ENCODE measurements at places on chromosomes 16 and 17.

GRCh38 chr16:31223044-31223443, 6.1 kb upstream of the PYDC1 start:
- DNase-seq, result no peak

DNA sequence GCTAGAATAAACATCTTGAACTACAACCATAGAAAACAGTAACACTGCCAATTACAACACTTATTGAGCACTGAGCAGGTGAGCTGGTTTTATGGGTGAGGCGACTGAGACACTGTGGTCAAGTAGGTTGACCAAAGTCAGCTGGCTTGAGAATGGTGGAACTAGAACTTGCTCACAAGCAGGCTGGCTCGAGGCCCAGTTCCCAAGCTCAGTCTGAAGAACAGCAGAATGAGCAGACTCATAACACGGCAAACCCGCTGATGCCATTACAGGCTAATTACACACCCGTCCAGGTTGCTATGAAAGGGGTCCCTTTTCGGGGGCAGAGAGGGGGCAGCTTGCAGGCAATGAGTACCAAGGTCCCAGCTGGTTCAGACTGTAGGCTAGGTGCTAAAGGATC, 6.5 kb downstream of the ZZEF1 start:
- no peak for DNase-seq

GRCh38 chr16:17832738-17833137, 362.0 kb upstream of the XYLT1 start:
- no peak for DNase-seq

- peak; percentile 2 for DNase-seq
Measured at GRCh38 chr17:73600103-73600871, 44.0 kb downstream of the SDK2 start.

DNA sequence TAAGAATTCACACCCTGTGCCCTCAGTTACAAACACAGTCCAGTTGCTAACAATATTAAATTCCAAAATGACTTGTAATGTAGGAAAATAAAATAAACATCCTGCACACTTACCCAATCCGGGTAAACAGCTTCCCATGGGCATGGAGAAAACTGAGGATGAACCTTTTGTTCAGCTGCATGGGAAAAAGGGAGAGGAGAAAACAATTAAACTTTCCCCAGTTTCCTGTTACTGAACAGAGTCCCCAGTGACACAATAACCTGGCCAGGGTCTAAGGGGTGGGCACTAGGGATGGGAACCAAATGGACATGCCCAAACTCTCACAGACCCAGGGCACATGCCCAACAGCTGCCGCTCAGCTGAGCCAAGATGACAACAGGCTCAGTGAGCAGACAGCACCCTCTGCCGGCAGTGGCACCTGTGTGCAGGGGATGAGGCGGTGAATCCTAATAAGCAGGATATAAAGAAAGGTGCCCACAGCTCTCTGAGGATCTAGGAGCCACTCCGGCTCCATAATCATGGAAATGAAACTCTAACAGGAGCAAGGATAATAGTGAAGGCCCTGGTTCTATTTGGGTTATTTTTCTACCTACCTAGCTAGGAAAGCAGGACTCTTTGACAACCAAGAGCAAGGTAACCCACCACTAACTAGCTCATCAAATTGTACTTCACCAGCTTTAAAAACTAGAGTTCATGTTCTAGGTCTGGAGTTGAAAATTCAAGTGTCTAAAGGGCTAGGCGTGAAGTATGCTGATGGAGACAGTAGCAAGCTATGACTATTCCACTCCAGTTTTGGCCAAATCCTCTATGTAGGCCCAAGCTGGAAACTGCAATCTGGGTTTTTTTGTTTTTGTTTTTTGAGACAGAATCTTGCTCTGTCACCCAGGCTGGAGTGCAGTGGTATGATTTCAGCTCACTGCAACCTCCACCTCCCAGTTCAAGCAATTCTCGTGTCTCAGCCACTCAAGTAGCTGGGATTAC, 58.8 kb downstream of the SMG6 start:
- DNase-seq, result peak; percentile 96

DNA sequence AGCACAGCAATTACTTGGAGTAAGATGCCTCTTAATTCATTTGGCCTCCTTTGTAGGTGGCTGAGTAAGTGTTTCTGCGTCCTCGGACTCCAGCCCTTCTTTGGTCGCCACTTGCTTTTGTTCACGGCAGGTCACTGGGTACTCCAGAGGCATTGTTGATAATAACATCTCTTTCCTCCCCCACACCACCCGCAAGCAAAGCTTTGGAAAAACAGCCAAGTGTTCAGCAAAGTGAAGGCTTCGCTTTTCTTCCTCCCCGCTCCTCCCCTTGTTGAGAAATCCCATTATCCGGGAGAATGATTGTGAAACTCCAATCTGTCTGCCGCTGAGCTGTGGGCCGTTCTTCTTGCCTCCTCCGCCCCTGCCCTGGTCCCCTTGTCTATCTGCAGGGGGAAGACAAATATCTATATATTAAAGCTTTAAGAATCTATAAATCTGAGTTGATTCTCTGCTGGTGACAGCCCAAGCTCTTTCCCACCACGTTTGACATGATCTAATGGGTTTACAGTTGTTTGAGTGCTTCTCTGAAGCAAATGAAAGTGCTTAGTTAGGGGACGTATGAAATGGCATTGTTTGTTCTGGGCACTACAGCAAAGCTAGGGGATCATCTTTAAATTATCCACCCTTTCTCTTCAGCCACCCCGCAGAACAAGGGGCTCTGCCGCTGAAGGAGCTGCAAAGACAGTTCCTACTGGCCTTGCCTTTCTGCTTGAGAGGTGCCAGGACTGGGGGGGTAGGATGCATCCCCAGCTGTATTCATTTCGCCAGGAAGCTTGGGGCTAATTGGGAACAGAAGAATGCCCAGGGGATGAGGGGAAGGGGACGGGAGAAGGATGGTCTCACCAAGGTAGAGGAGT, 167.1 kb downstream of the CCDC182 start:
- peak; percentile 76 for DNase-seq

GRCh38 chr17:81324851-81325713, 30.0 kb upstream of the SLC38A10 start:
- DNase-seq, result no peak

DNA sequence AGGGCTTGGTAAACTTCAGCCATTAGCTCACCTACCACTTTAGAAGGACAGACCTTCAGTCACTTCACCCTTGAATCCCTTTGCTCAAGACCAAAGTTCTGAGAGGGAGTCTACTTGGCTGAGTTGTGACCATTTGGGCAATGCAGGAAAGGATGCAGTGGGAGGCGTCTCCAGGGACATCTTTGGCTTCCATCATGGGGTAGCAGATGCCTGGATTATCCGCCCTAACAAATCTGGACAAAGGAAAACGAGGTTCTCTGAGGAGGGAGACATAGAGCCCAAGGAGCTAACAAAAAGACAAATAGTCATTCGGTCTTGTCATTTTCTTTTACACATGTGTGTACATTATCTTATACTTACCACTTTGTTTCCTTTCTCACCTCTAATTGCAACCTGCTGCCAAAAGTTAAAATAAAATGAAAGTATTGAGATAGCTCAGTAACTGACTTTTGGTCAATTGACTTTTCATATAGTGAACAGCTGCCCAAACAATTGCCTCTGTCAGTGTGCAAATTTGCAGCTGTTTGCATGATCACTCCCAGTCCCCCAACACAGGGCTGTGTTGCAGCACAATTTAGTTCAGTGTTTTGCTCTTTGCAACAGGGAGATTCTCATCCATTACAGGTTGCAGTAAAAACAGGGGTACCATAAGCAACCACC, 108.9 kb upstream of the EEF2KMT start:
- no peak for DNase-seq
